HFFc6 (cell line): ENCODE measurements at places on chromosomes 13 and 19.

GRCh38 chr13:29931696-29932095, 81.3 kb upstream of the UBL3 start:
- no peaks in the 10 kb centered on the region for H3K36me3 ChIP-seq
- H3K27me3 ChIP-seq: peaks cover 3% of the 10 kb centered on the region
- no peak overlapping the region for H3K27ac ChIP-seq
- H3K4me3 ChIP-seq: no peak overlapping the region

DNA sequence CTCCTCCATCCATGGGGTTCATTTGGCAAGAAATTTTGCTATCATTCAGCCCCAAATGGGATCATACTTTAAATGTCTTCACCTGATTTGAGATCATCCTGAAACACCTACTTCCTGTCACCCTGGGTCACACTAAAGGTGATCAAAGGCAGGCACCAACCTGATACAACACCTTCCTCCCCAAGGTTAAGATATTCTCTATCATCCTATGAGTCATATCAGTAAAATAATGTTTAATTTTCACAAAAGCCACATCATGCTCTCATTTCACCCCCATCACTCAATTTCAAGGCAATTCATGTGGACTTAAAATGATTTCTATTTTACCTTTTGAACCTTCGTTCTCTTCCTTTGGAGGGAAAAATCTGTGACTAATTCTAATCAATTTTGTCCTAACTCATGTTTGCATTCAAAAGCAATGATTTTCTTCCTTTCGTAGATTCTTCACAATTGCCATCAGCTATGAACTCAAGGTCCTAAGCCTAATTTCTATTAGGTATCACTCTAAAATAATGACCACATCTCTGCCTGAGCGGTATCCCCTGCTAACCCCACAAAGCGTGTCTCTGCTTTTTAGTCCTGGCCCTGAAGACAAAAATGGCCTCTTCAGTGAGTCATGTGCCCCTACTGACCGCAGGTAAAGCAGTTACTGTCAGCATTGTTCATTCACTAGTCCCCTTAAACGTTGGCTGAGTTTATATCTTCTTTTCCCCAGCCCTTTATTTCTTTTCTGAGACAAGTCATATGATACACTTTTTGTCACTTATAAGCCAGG, 139.0 kb downstream of the SPRY2 start:
- peaks cover 20% of the 10 kb centered on the region for H3K4me1 ChIP-seq
- H3K27me3 ChIP-seq: peaks cover 1% of the 10 kb centered on the region
- no peak overlapping the region for H3K4me3 ChIP-seq
- no peak for DNase-seq
- H3K36me3 ChIP-seq: no peaks in the 10 kb centered on the region

GRCh38 chr19:6378041-6378440, 2.3 kb upstream of the PSPN start:
- no peak overlapping the region for H3K27ac ChIP-seq
- H3K36me3 ChIP-seq: peaks cover 12% of the 10 kb centered on the region
- H3K4me3 ChIP-seq: no peak overlapping the region

DNA sequence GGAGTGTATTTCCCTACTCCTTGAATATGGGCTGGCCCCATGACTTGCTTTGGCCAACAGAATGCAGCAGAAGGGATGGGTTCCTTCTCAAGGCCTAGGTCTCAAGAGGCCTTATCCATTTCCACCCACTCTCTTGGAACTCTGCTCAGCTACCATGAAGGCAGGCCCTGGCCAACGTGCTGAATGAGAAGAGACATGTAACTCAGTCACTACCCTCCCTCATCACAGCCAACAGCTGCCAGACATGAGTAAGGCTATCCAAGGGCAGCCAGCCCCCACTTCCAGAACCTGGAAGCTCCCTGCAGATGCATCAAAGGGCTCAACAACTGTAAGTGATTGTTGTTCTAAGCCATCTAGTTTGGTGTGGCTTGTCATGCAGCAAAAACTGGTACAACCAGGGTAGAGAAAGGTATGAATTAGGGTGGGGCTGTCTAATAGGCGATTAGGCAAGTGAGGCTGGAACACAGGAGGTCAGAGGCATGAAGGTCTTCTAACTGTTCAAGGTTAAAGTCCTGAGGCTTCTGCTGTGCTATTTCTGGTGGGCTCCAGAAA, 1.4 kb upstream of the RASL11A start:
- H3K36me3 ChIP-seq: peaks cover 7% of the 10 kb centered on the region
- peaks cover 3% of the 10 kb centered on the region; the same call in 1 of the 2 replicates for H3K27me3 ChIP-seq
- H3K4me1 ChIP-seq: peaks cover 45% of the 10 kb centered on the region
- no peak overlapping the region for H3K4me3 ChIP-seq

DNA sequence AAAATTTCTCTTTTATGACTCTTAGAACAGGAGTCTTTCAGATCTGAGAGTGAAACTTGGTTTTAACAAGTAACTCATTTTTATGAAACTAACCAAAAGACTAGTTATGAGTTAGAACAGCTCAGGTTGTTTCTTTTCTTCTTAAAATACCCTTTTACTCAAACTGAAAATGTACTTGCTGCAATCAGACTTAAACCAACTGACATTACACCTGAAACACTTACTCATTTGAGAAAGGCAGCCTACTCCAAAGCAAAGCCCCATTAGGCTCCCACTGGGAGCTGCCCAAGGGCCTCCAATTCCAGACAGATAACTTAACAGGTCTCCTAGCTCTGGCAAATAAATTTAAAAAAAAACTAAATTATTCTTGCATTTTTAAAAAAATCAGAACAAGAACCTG, 3.6 kb downstream of the FOXO1 start:
- peaks cover 9% of the 10 kb centered on the region for H3K27me3 ChIP-seq
- DNase-seq: no peak
- no peak overlapping the region for H3K27ac ChIP-seq
- H3K4me1 ChIP-seq: no peaks in the 10 kb centered on the region; the same call in 1 of the 2 replicates

GRCh38 chr19:16198370-16198651, 600 bp downstream of the AP1M1 start:
- peak overlapping the region; percentile 93 for H3K4me3 ChIP-seq
- H3K4me1 ChIP-seq: peaks cover 58% of the 10 kb centered on the region
- H3K36me3 ChIP-seq: peaks cover 29% of the 10 kb centered on the region
- H3K27ac ChIP-seq: peak overlapping the region; percentile 56

DNA sequence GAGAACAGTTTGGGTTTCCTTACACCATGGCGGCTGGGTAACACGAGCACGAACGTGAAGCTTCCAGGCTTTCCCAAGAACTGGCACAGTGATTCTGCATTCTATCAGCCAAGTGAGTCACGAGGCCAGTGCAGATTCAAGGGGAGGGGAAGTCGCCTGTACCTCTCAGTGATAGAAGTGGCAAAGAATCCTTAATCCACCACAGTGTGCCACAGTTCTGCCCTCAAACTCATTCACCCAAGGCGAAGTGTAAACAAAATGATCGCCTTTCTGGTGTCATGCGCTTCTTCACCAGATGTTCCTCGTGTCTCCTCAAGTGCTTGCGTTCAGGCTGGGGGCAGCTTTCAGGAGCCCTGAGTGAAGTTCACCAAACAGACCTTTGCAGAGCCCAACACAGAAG, 24.9 kb upstream of the AMER2 start:
- DNase-seq: no peak
- H3K36me3 ChIP-seq: no peaks in the 10 kb centered on the region
- no peaks in the 10 kb centered on the region for H3K4me1 ChIP-seq
- H3K4me3 ChIP-seq: no peak overlapping the region
- peaks cover 17% of the 10 kb centered on the region for H3K27me3 ChIP-seq
- H3K27ac ChIP-seq: no peak overlapping the region

DNA sequence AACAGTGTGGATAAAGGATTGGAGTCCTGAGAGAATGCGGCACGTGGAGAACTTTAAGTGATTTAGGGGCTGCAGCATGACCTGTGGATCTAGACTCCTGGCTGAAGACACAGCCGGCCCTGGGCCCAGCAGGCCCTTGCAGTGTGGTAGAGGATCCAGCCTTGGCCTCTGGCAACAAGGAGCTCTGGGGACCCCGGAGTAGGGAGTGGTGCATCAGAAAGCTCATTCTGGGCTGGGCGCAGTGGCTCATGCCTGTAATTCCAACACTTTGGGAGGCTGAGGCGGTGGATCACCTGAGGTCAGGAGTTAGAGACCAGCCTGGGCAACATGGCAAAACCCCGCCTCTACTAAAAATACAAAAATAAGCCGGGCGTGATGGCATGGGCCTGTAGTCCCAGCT, 76.0 kb downstream of the CHST8 start:
- peaks cover 6% of the 10 kb centered on the region; the same call in 1 of the 2 replicates for H3K27me3 ChIP-seq
- H3K36me3 ChIP-seq: no peaks in the 10 kb centered on the region
- no peak overlapping the region for H3K27ac ChIP-seq
- H3K4me1 ChIP-seq: no peaks in the 10 kb centered on the region
- H3K4me3 ChIP-seq: no peak overlapping the region
- DNase-seq: no peak

DNA sequence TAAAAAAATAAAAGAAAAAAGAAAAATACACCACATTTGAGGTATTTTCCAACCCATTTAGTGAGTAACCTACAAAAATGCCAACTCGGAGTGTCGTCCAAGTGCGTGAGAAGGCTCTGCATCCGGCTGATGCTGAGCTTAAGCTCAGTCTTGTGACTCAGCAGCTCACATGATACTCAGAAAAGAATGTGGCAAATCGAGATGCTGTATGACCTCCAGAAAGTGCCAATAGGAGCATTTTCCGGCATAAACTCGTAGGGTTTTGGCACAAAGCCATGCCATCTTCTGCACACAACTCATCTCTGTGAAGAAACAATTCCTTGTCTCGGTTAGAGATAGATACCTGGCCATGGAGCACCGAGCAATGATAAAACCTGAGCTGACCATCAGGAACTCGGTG, 58.5 kb downstream of the TRPM4 start:
- H3K4me3 ChIP-seq: no peak overlapping the region
- peaks cover 4% of the 10 kb centered on the region; the same call in 1 of the 2 replicates for H3K36me3 ChIP-seq
- no peak overlapping the region for H3K27ac ChIP-seq
- no peak for DNase-seq
- no peaks in the 10 kb centered on the region for H3K4me1 ChIP-seq

- peak overlapping the region; percentile 89 for H3K4me3 ChIP-seq
- H3K27me3 ChIP-seq: peaks cover 8% of the 10 kb centered on the region
- H3K27ac ChIP-seq: peak overlapping the region; percentile 56
- H3K4me1 ChIP-seq: peaks cover 34% of the 10 kb centered on the region
- no peaks in the 10 kb centered on the region for H3K36me3 ChIP-seq
Measured at GRCh38 chr19:45668342-45668871, 386 bp downstream of the GIPR start.

GRCh38 chr13:78085434-78086225, 167.0 kb upstream of the EDNRB start:
- no peaks in the 10 kb centered on the region for H3K36me3 ChIP-seq
- H3K4me1 ChIP-seq: no peaks in the 10 kb centered on the region; the same call in 1 of the 2 replicates
- peak overlapping the region; percentile 70 for H3K4me3 ChIP-seq
- H3K27me3 ChIP-seq: peaks cover 2% of the 10 kb centered on the region; the same call in 1 of the 2 replicates
- peak overlapping the region; percentile 55 for H3K27ac ChIP-seq

GRCh38 chr19:8973501-8974091, 36.6 kb downstream of the MUC16 start:
- no peak overlapping the region for H3K27ac ChIP-seq
- H3K27me3 ChIP-seq: no peaks in the 10 kb centered on the region
- no peak overlapping the region for H3K4me3 ChIP-seq

GRCh38 chr19:33100894-33101644, 20.1 kb downstream of the GPATCH1 start:
- no peaks in the 10 kb centered on the region for H3K27me3 ChIP-seq
- H3K4me3 ChIP-seq: no peak overlapping the region
- H3K36me3 ChIP-seq: peaks cover 26% of the 10 kb centered on the region
- peaks cover 9% of the 10 kb centered on the region for H3K4me1 ChIP-seq
- no peak overlapping the region for H3K27ac ChIP-seq

DNA sequence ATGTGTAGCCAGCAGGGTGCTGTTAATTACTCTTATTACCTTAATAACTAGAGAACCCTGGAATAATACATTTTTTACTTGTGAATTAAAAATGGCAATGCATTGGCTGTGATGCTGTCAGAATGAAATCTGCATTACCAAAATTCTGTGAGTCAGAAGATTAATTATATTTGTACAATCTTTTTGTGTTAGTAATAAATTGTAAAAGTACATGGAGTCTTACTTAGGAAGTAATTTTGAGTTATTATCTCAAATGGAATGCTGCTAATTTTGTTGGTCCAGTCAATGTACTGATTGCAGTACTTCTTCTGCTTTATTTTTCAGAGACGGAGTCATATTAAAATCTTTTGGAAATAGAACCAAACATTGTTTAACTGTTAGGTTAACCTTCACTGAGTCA, 152.0 kb upstream of the SLC10A2 start:
- peaks cover 2% of the 10 kb centered on the region; the same call in 1 of the 2 replicates for H3K27me3 ChIP-seq
- H3K27ac ChIP-seq: no peak overlapping the region
- H3K4me3 ChIP-seq: no peak overlapping the region
- DNase-seq: no peak
- H3K36me3 ChIP-seq: no peaks in the 10 kb centered on the region

DNA sequence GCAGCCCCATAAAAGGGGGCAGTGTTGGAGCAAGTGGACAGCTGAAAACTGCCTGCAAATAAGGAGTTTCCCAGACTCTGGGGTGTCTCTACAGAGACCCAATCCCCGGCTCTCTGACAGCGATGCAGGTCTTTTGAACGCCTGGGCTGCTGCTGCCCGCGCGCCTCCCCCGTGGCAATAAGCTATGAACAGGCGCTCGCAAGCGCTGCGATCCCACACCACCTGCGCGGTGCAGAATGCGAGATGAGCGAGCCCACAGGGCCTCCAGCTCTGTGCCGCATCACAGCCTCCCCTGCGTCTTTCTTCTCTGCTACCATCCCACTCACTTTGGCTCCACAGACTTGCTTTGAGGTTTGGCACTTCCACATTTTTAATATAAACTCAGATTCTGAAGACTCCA, 62.3 kb downstream of the KCTD15 start:
- H3K36me3 ChIP-seq: no peaks in the 10 kb centered on the region
- H3K27ac ChIP-seq: no peak overlapping the region
- H3K4me3 ChIP-seq: no peak overlapping the region
- DNase-seq: no peak

GRCh38 chr13:33262594-33262993, 23.0 kb downstream of the STARD13 start:
- H3K4me1 ChIP-seq: peaks cover 99% of the 10 kb centered on the region
- H3K36me3 ChIP-seq: peaks cover 44% of the 10 kb centered on the region
- H3K4me3 ChIP-seq: peak overlapping the region; percentile 19
- no peak for DNase-seq
- no peaks in the 10 kb centered on the region for H3K27me3 ChIP-seq

DNA sequence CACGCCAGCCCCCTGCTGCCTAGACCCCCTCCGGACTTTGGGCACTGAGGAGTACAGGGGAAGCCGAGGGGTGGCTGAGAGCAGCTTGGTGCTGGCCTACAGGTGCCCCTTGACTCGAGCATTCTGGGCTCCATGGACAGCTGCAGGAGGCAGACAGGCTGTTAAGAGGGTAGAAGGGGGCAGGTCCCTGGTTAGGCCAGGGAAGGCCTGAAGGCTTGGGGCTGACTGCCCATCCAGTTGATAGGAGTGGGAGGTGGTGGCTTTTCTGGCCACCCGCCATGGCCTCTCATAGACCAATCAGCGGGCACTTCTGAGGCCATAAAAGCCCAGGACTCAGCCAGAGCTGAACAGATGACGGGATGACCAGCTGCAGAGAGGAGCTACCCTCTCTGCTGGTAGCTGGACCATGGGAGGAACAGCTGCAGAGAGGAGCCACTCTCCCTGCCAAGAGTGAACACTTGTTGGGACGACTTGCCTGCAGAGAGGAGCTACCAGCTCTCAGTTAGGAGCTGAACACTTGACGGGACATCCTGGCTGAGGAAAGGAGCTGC, 10.7 kb upstream of the SUPT20H start:
- peaks cover 7% of the 10 kb centered on the region for H3K4me1 ChIP-seq
- H3K27me3 ChIP-seq: no peaks in the 10 kb centered on the region
- DNase-seq: no peak
- no peak overlapping the region for H3K27ac ChIP-seq
- H3K4me3 ChIP-seq: no peak overlapping the region

- peak; percentile 94 for DNase-seq
- H3K27me3 ChIP-seq: peaks cover 1% of the 10 kb centered on the region; the same call in 1 of the 2 replicates
- no peaks in the 10 kb centered on the region for H3K36me3 ChIP-seq
Measured at GRCh38 chr19:50720921-50721381, 1.3 kb upstream of the SHANK1 start.
